ENCODE measurements at places on chromosomes 1 and 21.

DNA sequence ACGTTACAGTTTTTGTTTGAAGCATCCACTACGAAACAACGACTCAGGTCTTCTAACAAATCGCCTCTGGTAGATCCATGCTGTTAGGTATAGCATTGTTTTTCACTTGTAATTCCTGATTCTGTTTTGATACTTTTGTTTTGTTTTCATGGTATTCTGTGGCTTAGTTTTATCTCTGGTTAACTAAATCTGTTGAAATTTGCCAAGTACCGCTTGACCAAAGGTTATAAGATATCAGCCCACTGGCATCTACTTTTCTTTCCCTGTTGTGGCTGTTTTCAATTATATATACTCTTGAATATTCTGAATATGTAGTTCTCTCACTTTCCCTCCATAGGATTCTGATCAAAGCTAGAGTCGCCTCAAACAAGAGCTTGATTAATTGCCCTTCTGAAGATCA is 274.8 kb upstream of the C1orf105 start:
- DNase-seq = no peak

GRCh38 chr1:212953321-212953720 is 3.0 kb downstream of the VASH2 start:
- DNase-seq = no peak

- DNase-seq = no peak
Observed at GRCh38 chr1:31902510-31902860, 35.7 kb downstream of the PTP4A2 start.

- no peak for DNase-seq
Observed at GRCh38 chr1:156114919-156115513, 505 bp downstream of the LMNA start.

GRCh38 chr1:176033881-176034280 is 173.2 kb downstream of the COP1 start:
- DNase-seq = no peak

GRCh38 chr1:228002792-228003191 is 4.0 kb upstream of the WNT3A start:
- no peak for DNase-seq

DNA sequence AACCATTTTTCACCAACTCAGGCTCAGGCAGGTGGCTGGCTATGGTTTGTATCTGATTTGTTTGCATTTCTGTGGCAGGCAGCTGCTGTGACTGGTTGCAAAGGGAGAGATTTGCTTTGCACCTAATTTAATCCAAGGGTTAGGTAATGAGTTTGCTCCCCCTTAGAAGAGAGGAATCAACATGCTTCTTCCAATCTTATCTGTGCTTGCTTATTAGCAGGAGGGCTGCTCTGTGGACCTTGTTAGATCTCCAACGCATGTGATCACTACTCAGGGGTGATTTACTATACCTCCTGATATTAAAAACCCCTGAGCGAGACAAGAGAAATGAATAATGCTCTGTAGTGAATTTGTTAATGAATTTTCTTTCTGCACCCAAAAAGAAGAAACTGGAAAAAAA is 20.5 kb downstream of the OLFML3 start:
- DNase-seq = no peak

DNA sequence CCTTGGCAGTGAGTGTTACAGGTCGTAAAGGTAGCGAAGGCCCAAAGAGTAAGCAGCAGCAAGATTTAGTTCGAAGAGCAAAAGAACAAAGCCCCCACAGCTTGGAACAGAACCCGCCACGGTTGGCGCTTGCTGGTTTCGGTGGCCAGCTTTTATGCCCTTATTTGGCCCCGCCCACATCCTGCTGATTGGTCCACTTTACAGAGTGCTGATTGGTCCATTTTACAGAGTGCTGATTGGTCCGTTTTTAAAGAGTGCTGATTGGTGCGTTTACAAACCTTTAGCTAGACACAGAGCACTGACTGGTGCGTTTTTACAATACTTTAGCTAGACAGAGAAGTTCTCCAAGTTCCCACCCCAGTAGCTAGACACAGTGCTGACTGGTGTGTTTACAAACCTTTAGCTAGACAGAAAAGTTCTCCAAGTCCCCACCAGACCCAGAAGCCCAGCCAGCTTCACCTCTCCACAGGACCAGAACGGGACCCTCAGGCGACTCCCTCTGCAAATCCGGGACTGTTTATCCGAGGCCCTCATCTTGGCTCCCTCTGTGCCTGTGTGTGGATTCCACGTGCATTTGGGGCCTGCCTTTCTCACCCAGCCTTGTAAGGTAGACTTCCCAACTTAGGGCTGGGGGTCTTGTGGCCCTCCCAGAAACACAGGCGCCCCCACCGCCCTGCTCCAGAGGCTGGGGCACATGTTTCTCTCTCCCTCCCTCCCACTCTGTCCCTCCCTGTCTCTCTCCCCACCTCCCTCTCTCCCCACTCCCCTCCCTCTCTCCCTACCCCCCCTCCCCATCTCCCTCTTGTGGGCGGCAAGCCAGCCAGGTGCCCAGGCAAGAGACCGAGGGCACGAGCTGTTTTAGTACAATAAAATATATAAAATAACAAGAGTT is 12.6 kb downstream of the FTCD start:
- no peak for DNase-seq

GRCh38 chr21:33551664-33552063 is 8.8 kb downstream of the SON start:
- DNase-seq = no peak

DNA sequence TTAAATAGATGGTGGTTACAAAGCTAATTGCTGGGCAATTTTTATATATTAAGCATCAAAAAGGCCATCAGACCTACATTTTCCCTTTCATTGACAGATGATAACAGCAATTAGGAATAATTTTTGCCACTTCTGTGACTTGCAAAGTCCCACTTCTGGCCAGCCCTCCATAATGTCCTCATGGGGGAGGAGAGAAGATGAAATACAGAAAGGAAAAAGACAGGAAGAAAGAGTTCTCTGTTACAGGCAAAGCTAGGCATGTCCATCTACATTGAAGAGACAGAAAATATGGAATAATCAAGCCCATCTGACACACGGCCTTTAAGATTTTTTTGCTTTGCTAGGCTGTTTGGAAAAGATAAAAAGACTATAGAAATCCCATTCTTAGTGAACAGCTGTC is 108.0 kb downstream of the ENAH start:
- no peak for DNase-seq

DNA sequence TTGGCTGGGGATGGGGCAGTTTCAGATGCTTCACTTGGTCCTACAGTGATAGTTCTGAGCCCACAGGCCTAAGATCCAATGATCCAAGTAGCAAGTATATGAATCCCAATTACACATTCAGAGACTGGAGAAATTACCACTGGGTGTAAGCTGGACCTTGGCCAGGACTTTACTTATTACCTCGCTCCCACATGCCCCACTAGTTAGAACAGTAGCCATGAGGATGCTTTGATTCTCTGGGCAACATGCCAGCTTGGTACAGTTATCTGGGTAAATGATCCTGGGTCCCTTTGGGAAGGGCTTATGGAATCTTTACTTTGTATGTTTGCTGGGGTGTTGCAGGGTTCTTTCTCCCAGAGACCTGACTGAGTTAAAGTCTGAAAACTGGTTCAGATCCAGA is 5.0 kb upstream of the FCAMR start:
- peak; percentile 9 for DNase-seq

GRCh38 chr1:203932556-203932955 is 71.2 kb downstream of the SNRPE start:
- no peak for DNase-seq

DNA sequence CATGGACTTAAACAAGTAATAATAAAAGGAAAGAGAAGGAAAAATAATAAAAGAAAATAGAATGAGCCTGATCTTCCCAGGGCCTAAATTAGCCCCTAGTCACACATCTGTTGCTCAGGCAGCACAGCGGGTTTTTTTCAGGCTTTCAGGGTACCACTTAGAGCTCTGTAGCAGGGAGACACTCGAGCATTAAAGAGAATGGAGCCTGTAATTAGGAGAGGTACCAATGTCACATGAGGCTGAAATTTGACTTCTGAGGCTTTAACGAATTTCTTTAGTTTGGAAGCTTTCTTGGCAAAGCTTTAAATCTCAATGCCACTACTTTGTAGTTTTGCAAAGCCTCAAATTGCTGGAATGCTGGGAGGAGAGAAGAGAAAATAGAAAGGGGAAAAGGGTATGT is 116.3 kb downstream of the AK5 start:
- peak; percentile 38 for DNase-seq

- peak; percentile 77 for DNase-seq
Observed at GRCh38 chr1:27662707-27663393, 9.1 kb downstream of the IFI6 start.

DNA sequence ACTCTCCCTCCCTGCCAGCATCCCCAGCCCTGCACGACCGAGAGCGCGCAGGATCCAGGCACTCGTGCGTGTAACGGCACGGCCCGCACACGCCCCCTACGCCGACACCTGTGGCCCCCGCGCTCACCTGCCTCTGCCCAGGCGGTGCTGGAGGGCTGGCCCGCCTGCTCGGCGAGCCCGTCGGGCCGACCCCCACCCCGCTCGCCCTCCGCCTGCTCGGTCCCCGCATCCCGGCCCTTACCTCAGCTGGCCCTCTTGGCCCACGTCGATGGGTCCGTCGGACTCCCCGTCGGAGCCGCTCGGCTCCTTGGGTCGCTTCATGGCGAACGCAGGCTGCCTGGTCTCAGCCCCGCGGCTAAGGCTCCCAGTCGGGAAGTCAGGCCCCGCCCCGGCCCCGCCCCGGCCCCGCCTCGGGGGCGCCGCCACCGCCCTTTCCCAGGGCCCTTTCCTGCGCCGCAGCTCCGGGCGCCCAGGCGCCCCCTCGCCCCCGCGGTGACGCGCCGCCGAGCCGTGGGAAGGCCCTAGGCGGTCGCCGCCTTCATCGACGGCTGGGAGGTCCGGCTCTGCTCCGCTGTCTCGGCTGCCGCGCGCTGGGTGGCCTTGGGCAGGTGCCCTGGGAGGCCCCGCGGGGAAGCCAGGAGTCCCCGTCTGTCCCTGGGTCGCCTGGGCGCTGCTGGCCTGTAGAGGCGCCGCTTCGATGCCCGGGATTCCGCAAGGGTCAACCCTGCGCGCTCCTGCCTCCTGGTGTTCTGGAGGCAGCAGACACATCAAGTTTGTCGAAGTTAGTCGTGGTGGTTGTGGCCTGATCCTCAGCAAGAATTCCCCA is at the start of gene HEYL:
HEYL (minus strand) TSS at position 339 of the 826 bp plus-strand sequence; CDS start at position 321, 18 bp downstream.
- DNase-seq = no peak

- no peak for DNase-seq
Observed at GRCh38 chr1:7228252-7228961, 443.2 kb downstream of the CAMTA1 start.

GRCh38 chr1:93028542-93028941 is 50.5 kb upstream of the MTF2 start:
- no peak for DNase-seq

DNA sequence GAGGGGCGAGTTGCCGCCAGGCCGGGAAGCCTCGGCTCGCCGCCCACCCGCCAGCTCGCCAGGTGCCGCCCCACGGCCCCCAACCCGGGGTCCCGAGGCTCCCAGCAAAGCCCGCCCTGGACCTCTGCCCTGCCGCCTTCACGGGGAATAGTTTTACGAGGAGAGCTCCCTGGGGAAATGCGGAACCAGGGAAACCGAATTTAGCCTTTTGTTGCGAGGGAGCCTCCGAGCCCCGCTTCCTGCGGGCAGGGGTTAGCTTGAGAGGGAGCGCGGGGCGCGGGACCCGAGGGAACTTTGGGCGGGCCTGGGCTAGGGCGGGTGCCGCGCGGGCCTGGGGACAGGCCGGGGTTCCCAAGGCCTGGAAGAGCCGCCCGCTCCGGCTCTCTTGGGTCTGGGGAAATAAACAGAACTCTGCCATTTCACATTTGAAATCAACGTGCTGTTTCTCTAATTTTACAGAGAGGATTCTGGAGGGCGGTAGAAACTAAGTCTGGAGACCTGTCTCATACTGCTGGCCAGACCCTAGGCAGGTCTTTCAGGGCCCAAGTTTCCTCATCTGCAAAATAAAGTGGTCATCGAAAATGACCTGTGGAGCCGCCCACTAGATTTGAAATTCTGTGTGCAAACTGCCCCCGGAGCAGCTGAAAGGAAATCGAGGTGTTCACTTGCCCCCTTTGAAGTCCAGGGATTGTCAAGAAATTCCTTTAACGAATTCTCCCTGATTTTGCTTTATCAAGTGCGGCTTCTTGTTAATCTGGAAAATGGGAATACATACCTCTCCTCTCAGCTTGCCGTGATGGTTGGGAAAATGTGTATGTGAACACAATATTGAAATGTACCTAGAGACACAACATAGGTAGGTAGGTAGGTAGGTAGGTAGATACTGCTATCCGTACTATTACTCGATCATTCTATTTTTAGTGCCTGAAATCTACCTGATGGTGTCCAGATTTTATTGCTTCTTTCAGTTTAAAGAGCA is 749 bp upstream of the GLUL start:
- DNase-seq = no peak

DNA sequence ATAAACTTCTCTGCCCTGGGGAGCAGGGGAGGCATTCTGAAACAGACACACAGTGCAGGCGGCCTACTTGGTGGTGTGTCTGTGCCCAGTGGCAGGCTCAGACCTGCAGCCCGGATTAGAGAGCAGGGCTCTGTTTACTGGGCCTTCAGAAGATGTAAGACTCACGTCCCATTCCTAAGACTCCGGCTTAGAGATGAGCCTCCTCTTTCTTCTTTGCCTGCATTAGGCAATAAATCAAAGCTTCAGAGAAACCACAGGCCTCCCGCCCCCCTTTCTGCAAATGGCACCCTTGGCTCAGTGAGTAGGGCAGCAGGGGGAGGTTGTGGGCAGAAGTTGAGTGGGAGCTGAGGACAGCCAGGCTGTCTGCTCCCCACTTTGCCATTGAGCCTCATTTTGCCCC is 35.8 kb downstream of the LGR6 start:
- DNase-seq = no peak

DNA sequence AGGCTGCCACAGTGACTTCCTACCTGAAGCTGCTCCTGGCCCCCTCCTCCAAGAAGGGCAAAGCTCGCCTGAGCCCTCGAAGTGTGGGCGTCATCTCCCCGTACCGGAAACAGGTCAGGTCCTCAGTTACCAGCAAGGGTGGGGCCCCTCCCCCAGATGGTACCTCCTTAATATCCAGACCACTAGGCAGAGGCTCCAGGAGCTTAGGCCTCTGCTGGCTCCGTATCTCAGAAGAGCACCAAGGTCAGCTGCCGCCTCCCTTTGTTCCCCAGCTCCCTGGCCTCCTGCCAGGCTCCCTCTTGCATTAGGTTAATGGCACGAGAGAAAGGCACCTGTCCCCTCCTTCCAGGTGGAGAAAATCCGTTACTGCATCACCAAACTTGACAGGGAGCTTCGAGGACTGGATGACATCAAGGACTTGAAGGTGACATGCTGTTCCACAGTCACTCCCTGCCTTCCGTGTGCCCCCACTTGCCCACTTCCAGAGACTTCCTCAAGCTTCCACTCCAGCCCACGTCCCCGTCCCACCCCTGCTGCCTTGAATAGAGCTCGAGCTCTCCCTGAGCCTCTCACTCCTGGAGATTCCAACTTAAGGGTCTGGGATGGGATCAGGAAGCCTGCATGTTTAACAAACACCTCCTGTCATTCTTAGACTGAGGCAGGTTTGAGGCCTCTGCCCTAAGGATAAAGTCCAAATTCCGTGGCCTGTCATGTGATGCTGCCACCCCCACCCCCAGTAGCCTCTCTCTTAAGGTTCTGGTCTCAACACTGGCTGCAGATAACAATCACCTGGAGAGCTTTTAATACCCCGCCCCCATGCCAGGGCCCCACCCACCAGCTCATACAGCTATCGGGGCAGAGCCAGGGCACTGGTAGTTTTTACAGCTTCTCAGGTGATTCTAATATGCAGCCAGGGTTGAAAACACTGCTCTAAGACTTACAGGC is 8.3 kb downstream of the RHOC start:
- DNase-seq = no peak
